ENCODE measurements at places on chromosomes 1 and 21.

- no peak for DNase-seq
Observed at GRCh38 chr1:230138561-230139239, 71.7 kb downstream of the GALNT2 start.

DNA sequence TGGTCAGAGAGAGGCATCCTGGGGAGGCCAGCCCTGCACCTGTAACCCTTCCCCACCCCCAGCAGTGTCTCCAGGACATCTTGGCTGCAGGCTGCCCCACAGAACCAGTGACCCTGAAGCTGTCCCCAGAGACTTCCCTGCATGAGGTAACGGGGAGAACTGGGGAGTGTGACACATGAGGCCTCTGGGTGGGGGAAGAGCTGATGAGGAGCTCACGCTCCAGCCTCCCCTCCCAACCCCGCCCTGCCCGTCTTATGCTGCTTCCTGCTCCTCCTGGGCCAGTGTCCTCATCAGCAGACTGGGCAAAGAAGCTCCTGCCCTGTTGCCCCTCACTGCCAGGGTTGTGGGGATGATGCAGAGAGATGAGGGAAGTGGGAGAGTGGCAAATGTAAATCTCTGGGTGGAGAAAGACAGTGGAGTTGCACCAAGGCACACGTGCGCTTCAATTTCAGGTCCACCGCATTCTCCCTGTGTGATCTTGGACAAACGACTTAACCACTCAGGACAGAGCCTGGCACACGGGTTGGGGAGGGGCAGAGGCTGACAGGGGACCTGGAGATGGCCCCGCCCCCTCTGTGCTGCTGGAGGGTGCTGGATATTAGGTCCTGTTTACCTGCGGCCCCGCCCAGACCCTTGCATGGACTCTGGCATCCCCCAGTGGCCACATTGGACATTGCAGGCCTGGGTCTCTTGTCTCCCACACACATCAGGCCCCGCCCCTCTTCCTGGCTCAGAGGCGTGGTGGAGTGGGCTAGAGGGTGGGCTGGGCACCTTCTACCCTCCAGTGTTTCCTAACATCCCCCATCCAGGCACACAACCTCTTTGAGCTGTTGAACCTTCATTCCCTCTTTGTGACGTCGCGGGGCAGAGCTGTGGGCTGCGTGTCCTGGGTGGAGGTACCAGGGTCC is 12.3 kb downstream of the CLCNKB start:
- DNase-seq: no peak

GRCh38 chr21:26194326-26194725 is 23.8 kb upstream of the APP start:
- DNase-seq: no peak

GRCh38 chr21:25509862-25510261 is 97.4 kb downstream of the MRPL39 start:
- no peak for DNase-seq

DNA sequence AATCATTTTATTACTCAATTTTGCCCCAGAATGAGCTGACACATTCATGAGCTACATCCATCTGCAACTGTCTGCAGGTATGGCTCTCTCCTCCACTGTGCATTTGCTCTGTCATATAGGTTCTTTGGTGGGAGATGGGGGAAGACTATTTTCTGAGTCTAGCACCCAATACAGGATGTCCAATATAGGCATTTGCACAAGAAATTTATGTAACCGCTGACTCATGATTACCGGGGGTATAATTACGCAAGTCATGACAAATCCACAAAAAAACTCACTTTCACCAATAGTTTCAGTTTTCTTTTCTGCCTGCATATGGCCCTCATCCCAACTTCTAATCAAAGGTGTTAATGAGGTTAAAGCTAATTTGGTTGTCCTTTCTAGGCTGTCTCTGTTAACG is 17.5 kb upstream of the VSIG8 start:
- DNase-seq: no peak

DNA sequence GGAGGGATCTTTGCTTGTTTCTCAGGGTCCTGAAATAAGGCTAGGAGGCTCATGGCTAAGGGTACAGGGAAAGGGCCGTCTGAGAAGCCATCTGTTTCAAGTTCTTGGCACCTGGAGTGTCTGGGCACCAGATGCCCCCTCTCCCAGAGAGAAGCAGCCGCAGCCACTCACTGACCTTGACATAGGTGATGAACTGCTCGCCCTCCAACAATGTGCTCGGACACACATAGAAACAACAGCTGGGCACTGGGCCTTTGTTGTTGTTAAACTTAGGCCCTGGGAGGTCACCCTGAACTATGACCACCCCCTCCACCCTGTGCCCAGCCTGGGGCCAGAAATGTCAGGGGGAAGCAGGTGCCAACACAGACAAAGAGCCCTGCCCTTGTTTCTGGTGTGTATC is 9.2 kb upstream of the TNNI1 start:
- DNase-seq: no peak

- no peak for DNase-seq
Observed at GRCh38 chr1:111593403-111594305, 25.9 kb upstream of the RAP1A start.
